ENCODE measurements at places on chromosomes 2 and 18.

- DNase-seq, result no peak
These were observed 14.2 kb downstream of the NAGK start for GRCh38 chr2:71082402-71083252.

GRCh38 chr2:10908195-10908594 is 3.5 kb upstream of the KCNF1 start:
- no peak for DNase-seq

DNA sequence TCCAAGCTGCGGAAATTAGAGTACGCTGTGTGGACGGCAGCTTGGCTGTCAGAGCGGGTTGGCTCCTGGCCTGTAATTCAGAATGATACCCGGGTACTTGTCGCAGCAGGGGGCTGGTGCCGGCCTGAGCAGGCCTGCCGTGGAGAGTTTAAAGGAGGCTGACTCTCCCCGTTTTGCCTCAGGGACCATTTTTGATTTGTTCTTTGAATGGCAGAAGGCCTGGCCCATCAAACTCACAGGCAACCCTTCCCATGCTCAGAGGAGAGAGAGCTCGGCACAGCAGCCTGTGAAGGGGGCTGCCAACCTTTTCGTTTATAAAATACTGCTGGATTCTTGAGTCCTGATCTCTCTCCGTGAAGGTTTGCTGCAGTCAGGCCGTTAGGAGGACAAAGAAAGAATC is 151.3 kb downstream of the KLHL29 start:
- no peak for DNase-seq

GRCh38 chr2:17426743-17427142 is 91.5 kb downstream of the RAD51AP2 start:
- DNase-seq, result no peak

GRCh38 chr2:123961576-123961975 is 63.5 kb upstream of the CNTNAP5 start:
- DNase-seq, result no peak

- peak; percentile 64 for DNase-seq
These were observed 67.2 kb downstream of the POLR1A start for GRCh38 chr2:86038291-86039081.
